ENCODE measurements at places on chromosomes 5 and 9. TPM values are rescaled to one million over a fixed set of nuclear protein-coding genes. Genes with fewer than 3 reads are reported as not detected.

The PGM5 gene
- 0.34 TPM for total RNA-seq

The NR5A1 gene
- total RNA-seq: not detected

The AK6 gene
- 27.4 TPM for total RNA-seq

The SLC36A3 gene
- total RNA-seq: not detected

The FCN1 gene
- not detected for total RNA-seq

The ROPN1L gene
- 0.45 TPM for total RNA-seq

The TYRP1 gene
- total RNA-seq: not detected

The SHOC1 gene
- under 0.01 TPM for total RNA-seq

The PTGS1 gene
- total RNA-seq: 55.0 TPM

The TPPP gene
- 0.17 TPM for total RNA-seq

The PCDHB13 gene
- under 0.01 TPM for total RNA-seq

The MARCHF11 gene
- not detected for total RNA-seq

The ZFP37 gene
- 1.5 TPM for total RNA-seq

The SLC34A3 gene
- total RNA-seq: not detected

The SLC25A48 gene
- not detected for total RNA-seq

The ZDHHC11B gene
- total RNA-seq: not detected

The PCDHA6 gene
- not detected for total RNA-seq
